ENCODE measurements at places on chromosomes 11 and 22.

GRCh38 chr11:80146232-80146631 lies 705.4 kb upstream of the TENM4 start:
- no peak for DNase-seq

GRCh38 chr11:95593111-95593510 lies 196.5 kb downstream of the FAM76B start:
- DNase-seq: peak; percentile 54

- no peak for DNase-seq
These were observed 1338.4 kb downstream of the TBC1D22A start for GRCh38 chr22:48100685-48101417.

DNA sequence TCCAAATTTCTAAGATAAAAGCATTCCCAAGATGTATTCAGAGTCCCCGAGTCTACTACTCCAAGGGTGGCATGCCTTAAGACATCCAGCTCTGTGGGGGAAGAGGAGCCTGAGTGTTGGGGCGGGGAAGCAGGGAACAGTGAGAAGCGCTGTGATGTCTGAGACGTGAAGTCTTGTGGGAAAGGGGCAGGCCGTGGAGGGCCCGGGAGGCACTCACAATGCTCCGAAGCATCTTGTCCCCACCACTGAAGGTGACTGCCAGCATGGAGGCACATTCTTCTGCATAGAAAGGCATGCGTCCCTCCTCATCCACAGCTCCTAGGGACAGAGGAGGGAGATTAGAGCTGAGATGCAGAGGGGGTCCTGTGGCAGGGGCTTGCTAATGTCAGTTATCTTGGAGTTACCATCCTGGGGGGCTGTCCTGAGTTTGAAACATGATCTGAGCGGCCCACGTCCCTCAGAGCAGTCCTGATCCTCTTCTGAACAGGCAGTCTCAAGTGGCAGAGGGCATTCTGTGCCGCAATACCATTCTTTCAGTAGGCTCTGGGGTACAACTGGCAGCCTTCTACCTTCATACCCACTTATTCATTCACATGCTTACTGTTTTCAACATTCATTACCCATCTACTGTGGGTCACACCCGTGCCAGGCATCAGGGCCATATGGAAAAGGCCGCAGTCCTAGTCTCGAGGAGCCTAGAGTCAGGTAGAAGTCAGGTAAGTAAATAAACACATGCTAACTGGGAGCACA lies 8.7 kb downstream of the PCSK7 start:
- no peak for DNase-seq

- no peak for DNase-seq
These were observed 252.5 kb downstream of the ST3GAL4 start for GRCh38 chr11:126607776-126608541.

- DNase-seq: no peak
These were observed 4.5 kb downstream of the IL18 start for GRCh38 chr11:112159098-112160065.

DNA sequence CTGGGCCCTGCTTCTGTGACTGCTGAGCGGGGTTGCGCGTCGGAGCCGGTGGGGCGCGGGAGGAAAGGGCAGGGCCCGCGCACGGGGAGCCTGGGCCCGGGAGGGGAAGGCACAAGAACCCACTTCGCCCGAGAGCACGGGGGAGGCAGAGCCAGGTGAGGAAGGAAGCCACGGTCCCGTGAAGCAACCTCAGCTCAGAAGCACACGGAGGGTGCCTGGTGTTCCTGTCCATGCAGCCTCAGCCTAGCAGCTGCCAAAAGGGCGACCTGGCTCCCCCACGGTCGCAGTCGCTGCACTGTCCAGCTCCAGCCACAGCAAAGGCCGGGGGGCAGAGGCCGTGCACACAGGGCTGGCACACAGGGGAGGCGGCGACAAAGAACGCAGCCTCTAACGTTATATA lies 9.3 kb upstream of the CDC42BPG start:
- no peak for DNase-seq

DNA sequence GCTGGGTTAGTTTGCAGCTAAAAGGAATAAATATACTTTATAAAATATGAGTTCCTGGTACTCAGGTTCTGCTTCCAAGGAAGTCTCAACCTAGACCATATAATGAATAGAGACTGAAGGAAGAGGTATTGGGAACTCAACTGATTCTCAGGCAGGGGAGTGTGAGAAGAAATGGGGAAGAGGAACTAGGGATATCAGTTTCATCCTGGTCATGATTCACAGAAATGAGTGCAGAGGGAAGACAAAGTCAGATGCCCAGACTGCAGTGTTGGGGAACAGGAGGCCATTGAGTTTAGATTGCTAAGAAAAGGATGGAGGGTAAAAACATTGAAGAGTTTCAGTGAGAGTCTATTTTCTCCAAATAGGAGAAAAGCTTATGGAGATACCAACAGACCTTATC lies 28.8 kb downstream of the PLAAT5 start:
- no peak for DNase-seq

DNA sequence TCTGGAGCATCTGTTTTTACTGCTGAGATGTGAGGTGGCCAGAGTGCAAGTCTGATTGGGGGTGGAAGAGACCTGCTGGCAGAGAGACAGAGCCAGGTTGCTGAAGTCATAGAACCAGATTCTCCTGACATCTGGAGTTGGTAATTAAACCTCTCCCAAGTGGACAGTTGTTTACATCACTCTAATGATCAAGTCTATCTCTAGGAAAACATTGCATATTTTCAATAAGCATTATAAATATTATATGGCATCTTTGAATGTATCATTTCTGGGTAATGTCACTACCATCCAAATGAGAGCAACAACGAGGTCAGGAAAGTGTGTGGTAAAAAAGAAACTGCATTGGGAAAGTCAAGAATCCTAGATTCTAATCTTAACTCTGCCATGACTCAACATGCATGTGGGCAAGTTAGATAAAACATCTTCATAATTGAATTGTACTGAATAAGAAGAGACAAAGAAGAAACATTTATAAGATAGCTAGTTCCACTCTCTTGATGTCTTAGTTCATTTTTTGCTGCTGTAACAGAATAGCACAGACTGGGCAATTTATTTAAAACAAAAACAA lies 351.2 kb upstream of the API5 start:
- DNase-seq: no peak

- no peak for DNase-seq
These were observed 12.2 kb downstream of the OR4D9 start for GRCh38 chr11:59523541-59523940.

GRCh38 chr11:121435132-121435531 lies 17.0 kb upstream of the SORL1 start:
- no peak for DNase-seq

- no peak for DNase-seq
These were observed 8.1 kb downstream of the EHD1 start for GRCh38 chr11:64870176-64870892.

GRCh38 chr22:46801331-46801811 lies 38.9 kb downstream of the TBC1D22A start:
- DNase-seq: no peak

DNA sequence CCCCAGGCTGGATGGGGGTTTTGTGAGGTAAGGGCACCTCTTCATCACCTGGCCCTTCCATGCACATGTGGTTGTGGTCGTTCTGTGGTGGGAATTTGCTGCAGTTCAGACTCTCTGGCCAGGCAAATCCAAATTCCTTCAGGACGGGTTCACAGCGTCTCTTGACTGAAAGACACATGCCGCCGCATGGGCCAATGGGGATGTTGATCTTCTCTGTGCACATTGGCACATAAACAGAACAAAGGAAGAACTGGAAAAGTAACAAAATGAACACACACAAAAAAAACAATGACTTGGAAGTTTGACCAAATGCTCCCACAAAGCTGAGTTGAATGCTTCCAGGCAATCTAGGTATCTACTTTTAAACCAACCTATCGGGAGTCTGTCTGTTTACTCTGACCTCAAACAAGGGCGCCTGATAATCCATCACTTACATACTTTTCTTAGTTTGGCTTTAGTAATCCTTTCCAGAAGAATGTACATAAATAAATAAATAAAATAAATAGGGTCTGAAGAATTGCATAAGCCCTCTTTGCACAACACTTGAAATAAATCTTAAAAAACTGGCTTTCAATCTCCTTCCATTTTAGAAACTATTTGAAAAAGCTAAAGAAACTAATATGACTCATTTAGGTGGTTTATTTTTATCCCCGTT lies 2.8 kb downstream of the FZD4 start:
- DNase-seq: peak; percentile 55

- DNase-seq: no peak
These were observed 120.7 kb upstream of the SERPIND1 start for GRCh38 chr22:20653012-20653794.

GRCh38 chr11:130727157-130728119 lies 188.8 kb downstream of the SNX19 start:
- DNase-seq: no peak

- no peak for DNase-seq
These were observed 12.6 kb downstream of the IL2RB start for GRCh38 chr22:37137131-37137530.

DNA sequence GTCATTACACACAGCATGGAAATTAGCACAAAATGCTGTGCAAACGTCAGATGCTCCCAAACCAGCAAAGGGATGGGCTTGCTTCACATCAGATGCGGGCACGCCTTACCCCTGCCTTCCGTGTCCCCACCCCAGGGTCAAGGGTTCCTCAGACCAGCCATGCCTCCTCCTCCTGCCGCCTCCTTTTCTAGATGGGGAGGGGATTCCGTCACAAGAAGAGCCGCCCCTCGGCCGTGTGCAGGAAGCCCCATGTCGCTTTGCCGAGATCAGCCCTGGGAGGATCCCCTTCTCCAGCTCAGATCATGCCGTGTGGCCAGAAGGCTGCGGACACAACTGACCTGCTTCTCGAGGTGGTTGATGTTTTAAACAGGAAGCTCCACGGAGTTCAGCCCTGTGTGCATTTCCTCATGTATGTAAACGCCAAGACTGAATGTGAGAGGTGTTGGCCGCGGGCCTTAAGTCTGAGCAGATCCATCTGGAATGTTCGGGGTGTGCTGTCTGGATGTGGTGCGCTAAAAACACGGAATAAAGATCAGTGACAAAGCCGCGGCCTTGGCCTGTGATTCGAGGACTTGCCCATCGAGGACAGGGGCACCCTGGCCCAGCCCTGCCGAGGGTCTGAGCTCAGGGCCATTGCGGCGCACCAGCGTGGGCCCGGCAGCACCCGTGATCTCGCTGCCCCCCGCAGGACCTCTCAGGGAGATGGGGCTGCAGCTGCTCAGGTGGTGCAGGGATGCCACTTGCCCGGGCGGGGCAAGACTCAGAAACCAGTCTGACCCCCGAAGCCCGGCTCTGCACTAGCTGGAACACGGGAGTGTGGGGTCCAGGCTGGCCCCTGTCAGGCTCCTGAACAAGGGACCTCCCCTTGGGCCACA lies 412.9 kb downstream of the TBC1D22A start:
- DNase-seq: no peak

DNA sequence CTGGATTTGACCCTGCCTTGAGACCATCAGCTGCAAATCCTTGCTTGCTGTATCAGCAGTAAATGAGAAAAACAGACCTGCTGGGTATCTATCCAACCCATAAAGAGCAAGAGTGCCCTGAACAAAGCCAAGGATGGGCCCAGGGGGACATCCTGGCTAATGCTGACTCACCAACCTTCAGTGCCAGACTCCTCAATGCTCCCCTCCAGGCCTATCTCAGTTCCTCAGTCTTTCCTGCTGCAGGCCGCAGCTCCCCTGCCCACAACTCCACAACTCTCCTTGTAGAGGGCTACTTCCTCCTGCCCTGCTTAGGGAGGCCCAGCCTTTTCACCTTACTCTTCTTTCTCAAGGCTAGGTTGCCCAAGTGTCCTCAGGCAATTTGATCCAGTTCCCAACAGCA lies 2.6 kb downstream of the LAMTOR1 start:
- DNase-seq: no peak

- no peak for DNase-seq
These were observed 48.8 kb downstream of the DEPDC5 start for GRCh38 chr22:31802575-31802974.

DNA sequence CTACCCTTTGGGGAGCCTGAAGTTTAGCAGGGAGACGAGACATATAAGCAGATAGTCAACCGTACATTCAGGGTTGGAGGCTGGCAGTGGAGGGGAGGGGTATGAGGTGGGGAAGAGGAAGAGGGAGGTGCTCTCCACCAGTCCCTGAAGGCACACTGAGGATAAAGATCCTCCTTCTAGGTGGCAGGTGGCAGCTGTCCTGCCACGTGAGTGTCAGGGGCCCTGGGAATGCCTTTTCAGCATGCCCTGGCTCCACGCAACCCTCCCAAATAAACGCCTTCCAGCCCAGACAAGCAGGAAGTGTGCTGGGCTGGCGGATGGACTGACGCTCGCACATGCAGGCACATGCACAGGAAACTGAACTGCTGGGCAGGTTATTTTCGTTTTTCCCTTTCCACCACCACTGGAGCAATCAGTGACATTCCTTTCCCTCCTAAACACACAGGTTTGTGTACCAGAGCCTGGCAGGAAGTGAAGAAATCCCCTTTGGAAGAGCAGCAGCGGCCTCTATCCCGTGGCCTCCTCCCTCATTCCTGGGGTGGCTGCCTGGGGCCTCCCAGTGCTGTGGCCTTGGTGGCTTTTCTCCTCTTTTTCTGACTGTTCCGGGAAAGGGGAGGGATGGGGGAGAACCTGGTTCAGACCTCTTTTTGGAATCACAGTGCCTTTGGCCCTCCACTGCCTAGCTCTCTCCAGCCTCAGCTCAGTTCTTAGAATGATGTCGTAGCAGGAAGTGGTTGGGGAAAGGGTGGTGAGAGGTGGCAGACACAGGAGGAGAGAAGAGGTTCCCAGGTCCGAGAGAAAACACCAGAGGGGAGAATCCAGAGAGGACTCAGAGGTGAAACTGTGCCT lies 157.0 kb upstream of the TIMP3 start:
- DNase-seq: peak; percentile 89

DNA sequence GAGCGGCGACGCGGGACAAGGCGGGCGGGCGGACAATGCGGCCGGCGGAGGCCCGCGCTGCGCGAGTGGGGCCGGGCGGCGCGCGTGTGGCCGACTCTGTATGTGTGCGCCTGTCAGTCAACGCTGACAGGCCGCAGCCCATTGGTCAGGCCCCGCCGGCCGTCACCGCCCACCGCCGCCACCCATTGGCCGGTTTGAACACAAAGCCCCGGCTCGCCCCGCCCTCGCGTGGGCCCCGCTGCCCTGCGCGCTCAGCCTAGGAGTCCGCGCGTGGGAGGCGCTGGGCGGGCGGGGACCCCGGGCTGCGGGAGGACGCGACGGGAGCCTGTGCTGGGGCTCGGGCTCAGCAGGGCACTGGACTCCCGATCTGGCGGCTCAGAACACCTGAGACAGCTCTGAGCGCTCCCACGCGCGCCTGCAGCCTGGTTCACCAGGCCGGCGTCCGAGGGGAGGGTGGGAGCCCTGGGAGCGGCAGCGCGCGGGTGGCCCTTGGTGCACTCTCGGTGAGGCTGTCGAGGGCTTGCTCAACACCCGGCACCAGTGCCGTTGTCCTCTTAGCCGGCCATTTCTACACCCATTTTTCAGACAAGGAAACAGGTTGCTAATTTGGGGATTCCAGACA lies at the start of gene SUN2:
Gene SUN2 (minus strand): TSS at position 88 of the 622 bp plus-strand sequence. CDS start 3,370 bp downstream, outside the sequence.
- peak; percentile 95 for DNase-seq

Measured in prostate gland (tissue), 2 donors.